ENCODE measurements at places on chromosomes 12 and 14. TPM values are rescaled to one million over a fixed set of nuclear protein-coding genes. Genes with fewer than 3 reads are reported as not detected.

GRCh38 chr14:54138024-54138353 lies 181.4 kb upstream of the BMP4 start:
- DNase-seq, result no peak

GRCh38 chr12:74456431-74456830 lies 81.2 kb upstream of the ATXN7L3B start:
- DNase-seq, result no peak

Gene VDR
- 15.4 TPM for total RNA-seq

Gene TMCC3
- total RNA-seq, result 3.0 TPM

GRCh38 chr14:73751157-73751691 lies 37.0 kb upstream of the PNMA1 start:
- DNase-seq, result no peak

- no peak for DNase-seq
Measured at GRCh38 chr14:93952829-93953228, 23.5 kb downstream of the ASB2 start.

Gene KRT6C
- total RNA-seq, result not detected

DNA sequence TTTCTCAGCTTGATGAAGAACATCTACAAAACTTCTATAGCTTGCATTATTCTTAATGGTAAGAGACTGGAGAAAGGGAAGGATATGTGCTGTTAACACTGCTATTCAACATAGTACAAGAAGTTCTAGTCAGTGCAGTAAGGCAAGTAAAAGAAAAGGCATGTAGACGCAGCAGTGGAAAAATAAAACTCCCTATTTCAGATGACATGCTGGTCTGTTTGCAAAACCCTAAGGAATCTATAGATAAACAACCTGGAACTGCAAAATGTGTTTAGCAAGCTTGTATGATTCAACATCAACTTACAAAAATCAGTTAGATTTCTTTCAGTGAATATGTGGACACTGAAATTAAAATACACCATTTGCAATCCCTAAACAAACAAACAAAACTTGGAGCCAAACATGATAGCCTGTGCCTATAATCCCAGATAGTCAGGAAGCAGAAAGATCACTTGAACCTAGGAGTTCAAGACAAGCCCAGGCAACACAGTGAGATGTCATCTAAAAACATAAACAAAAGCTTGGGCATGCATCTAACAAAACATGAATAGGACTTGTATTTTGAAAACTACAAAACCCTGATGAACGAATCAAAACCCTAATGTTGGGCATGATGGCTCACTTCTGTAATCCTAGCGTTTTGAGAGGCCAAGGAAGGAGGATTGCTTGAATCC lies 293.6 kb upstream of the RGS6 start:
- no peak for DNase-seq

GRCh38 chr14:68104518-68104917 lies 284.9 kb downstream of the RAD51B start:
- DNase-seq, result no peak

- DNase-seq, result no peak
Measured at GRCh38 chr12:11500188-11500860, 105.0 kb upstream of the PRB2 start.

Measured in HT-29 (cell line).